Smooth muscle cell of the umbilical artery (primary cell): ENCODE measurements at places on chromosomes 11 and 22. TPM values are rescaled to one million over a fixed set of nuclear protein-coding genes. Genes with fewer than 3 reads are reported as not detected.

The OR52H1 gene
- total RNA-seq, result 0.30 and 0.42 TPM in 2 replicates

The KMT5B gene
- total RNA-seq, result 26.4 and 27.6 TPM in 2 replicates

The KRTAP5-7 gene
- 0.14 TPM in 1 of 2 replicates, not detected in the other for total RNA-seq

The BTG4 gene
- not detected in 2 replicates for total RNA-seq

The KRTAP5-8 gene
- not detected in 2 replicates for total RNA-seq

The NCR3LG1 gene
- total RNA-seq, result 5.6 and 11.1 TPM in 2 replicates

The MUC2 gene
- total RNA-seq, result not detected in 2 replicates

The OR6T1 gene
- not detected in 2 replicates for total RNA-seq

The MRGPRX3 gene
- total RNA-seq, result not detected in 2 replicates

The CPT1A gene
- 21.1 and 28.0 TPM in 2 replicates for total RNA-seq

The OR8I2 gene
- not detected in 2 replicates for total RNA-seq

The CABP7 gene
- total RNA-seq, result not detected in 2 replicates

The FAT3 gene
- 1.2 and 2.0 TPM in 2 replicates for total RNA-seq

The MUC15 gene
- total RNA-seq, result not detected in 2 replicates

The B3GAT1 gene
- 0.05 TPM in 1 of 2 replicates, not detected in the other for total RNA-seq

The APOL5 gene
- not detected in 2 replicates for total RNA-seq

The PRR33 gene
- not detected in 2 replicates for total RNA-seq

The DEUP1 gene
- not detected in 2 replicates for total RNA-seq

The LRRC56 gene
- 0.89 and 1.0 TPM in 2 replicates for total RNA-seq

The C11orf86 gene
- total RNA-seq, result 0.30 TPM in 1 of 2 replicates, not detected in the other

The SCN3B gene
- total RNA-seq, result 0.30 and 0.65 TPM in 2 replicates

The DCHS1 gene
- 4.4 and 10.4 TPM in 2 replicates for total RNA-seq

The KDM4D gene
- total RNA-seq, result 0.30 and 0.74 TPM in 2 replicates
